ENCODE measurements at places on chromosomes 5 and 9. TPM values are rescaled to one million over a fixed set of nuclear protein-coding genes. Genes with fewer than 3 reads are reported as not detected.
A peak's percentile ranks its signal among the peaks of the same experiment; 100 is the strongest.

GRCh38 chr5:102959055-102959454 is 160.9 kb downstream of the GIN1 start:
- no peak for DNase-seq

DNA sequence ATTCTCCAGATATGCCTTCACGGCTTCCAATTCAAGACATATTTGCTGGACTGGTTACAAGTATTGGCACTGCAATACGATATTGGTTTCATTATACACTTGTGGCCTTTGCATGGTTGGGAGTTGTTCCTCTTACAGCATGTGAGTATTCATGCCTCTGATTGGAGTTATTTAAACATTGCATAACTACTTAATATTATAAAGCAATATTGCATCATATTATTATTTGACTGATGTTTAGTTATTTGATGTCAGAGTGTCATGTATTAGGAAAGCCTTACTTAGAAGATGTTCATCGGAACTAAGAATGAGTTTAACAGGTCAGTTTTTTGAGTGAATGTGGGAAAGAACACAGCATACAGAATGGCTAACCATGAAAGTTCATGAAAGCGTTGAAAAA is 28.3 kb downstream of the MARCHF6 start:
- no peak for DNase-seq

- no peak for DNase-seq
Observed at GRCh38 chr5:128038643-128039042, 44.9 kb upstream of the SLC12A2 start.

TTLL11 gene
- 7.7 TPM for polyA plus RNA-seq

DMRTA1 gene
- 1.4 TPM for polyA plus RNA-seq

GRCh38 chr9:123678038-123678877 is 251.7 kb downstream of the DENND1A start:
- no peak for DNase-seq

GRCh38 chr5:15566306-15566705 is 66.3 kb downstream of the FBXL7 start:
- DNase-seq, result no peak

CENPK gene
- 70.1 TPM for polyA plus RNA-seq

DNA sequence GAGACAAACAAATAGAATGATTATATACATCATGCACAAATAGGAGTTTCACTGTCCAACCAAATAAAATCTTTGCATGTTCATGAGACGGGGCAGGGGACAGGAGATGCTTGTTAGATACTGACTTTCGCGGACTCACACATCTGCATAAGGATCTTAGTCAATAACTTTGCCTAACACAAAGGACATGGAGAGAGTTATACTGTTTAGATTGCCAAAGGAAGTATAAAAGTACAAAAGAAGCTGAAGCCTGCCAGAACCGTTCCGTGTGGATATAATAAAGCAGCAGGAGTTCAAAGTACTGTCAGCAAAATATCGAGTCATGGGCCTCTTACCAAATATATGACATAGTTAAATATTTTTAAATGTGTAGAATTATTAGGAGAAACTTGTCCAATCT is 1148.4 kb downstream of the EFNA5 start:
- no peak for DNase-seq

- DNase-seq, result no peak
Observed at GRCh38 chr9:112332214-112332613, 1.2 kb downstream of the PTBP3 start.

- DNase-seq, result no peak
Observed at GRCh38 chr5:95615164-95615467, 4.8 kb upstream of the GPR150 start.

OR1L6 gene
- not detected for polyA plus RNA-seq

GRCh38 chr5:132308701-132309100 is 14.5 kb downstream of the SLC22A4 start:
- DNase-seq, result no peak

CCDC107 gene
- polyA plus RNA-seq, result 12.6 TPM

DNA sequence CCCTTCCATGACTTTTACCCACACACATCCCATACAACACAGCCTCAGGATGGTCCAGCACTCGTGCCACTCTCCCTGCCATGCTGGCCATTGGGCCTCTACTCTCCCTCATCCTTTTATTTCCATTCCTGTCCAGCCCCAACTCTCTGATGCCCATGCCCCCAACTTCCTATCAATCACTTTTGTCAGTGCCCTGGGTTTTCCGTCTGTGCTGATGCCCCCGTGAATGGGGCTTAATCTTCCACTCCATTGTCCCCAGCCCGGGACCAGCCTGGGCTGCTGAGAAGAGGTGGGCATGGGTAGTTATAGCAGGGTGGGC is 12.6 kb upstream of the ACSL6 start:
- no peak for DNase-seq

- no peak for DNase-seq
Observed at GRCh38 chr9:87867391-87867790, 15.3 kb upstream of the SPATA31E1 start.

ACOT12 gene
- polyA plus RNA-seq, result 1.2 TPM

GRCh38 chr9:121720311-121721057 is 69.0 kb downstream of the DAB2IP start:
- no peak for DNase-seq

GRCh38 chr9:126561582-126561981 is 52.1 kb upstream of the LMX1B start:
- no peak for DNase-seq

DNA sequence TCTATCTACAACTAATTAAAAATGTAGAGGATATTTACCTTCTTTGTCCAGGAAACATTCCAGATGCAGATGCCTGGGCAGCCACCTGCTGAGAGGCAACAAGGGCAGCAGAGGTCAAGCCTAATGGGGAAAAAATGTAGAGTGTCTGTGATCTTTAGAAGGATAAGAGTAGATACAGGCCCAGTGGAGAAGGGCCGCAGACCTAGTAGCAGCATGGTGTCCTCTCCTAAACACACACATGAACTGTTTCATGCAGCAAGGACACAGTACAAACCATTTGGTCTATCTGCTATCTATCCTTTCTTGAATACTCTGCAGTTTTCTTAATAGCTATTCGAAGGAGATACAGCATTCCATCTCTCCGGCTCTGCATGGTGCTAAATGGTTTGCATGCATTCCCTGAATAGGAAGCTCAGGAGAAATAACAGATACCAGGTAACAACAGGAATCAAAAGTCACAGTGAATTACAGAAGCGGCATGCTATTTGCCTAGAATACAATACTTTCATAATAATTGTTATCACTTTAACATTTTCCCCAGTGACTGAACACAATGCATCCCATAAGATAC is 107.3 kb downstream of the ZNF608 start:
- DNase-seq, result no peak

LECT2 gene
- 5.2 TPM for polyA plus RNA-seq

- DNase-seq, result no peak
Observed at GRCh38 chr9:128091571-128091970, 23.5 kb downstream of the SLC25A25 start.

CDH9 gene
- 21.8 TPM for polyA plus RNA-seq

DNA sequence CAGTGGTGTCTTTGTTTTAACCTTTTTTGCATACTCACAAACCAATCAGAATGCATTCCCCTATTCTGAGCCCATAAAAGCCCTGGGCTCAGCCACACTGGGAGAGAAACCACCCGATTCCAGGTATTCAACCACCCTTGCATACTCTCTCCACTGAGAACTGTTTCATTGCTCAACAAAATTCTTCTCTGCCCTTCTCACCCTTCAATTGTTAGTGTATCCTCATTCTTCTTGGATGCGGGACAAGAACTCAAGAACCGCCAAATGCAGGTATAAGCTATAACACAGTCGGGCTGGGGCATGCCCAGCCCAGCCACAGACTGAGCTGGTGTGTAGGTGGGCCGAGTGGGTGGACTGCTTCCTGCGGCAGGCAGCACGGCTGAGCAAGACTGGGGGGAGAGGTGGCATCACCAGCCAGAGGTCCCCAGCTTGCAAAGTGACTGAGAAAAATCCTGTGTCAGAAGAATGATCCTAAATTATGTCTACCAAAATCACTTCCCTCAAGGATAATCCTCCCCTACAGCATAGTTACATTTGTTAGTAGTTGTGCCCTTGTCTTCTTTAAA is 141.0 kb downstream of the SSBP2 start:
- DNase-seq, result no peak

- DNase-seq, result no peak
Observed at GRCh38 chr5:76958991-76959767, 6.3 kb downstream of the CRHBP start.

DNA sequence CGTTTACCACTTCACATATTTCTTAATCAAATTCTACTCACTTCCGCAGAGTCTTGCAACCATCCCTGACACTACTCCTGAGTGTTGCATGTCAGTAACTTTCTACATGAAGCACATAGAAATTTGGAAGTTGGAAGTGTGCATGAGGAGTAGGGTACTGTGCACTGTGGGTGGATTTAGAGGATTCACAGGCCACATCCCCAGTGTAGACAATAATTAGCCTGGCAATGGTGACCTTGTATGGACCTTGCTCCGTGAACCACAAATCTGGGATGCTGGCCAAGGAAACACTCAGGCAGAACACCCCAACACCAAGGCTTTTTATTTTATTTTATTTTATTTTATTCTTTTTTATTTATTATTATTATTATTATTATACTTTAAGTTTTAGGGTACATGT is 25.5 kb downstream of the CTSL start:
- no peak for DNase-seq

DNA sequence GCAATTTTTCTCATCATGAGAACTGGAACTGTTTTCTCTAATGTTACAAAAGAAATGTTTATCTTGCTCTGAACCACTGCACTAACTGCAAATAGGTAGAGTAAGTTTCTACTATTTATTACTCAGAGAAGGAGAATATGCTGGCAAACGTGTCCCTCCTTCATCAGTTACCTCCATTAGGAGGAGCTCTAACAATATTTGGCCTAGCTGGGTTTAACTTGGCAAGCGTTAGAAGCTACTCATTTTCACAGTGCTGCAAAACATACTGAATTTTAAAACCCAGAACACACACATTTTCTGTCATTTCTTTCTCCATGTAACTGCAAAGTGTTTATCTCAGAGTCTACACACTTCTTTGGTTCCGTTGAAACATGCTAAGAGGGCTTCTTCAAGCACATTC is 101.0 kb upstream of the GABRG2 start:
- DNase-seq, result peak; percentile 4

GRCh38 chr5:107499237-107499636 is 171.5 kb downstream of the EFNA5 start:
- no peak for DNase-seq
